HS-27A (cell line): ENCODE measurements at places on chromosomes 7 and 10.

- DNase-seq: no peak
Observed at GRCh38 chr7:39592586-39592985, 26.4 kb downstream of the YAE1 start.

DNA sequence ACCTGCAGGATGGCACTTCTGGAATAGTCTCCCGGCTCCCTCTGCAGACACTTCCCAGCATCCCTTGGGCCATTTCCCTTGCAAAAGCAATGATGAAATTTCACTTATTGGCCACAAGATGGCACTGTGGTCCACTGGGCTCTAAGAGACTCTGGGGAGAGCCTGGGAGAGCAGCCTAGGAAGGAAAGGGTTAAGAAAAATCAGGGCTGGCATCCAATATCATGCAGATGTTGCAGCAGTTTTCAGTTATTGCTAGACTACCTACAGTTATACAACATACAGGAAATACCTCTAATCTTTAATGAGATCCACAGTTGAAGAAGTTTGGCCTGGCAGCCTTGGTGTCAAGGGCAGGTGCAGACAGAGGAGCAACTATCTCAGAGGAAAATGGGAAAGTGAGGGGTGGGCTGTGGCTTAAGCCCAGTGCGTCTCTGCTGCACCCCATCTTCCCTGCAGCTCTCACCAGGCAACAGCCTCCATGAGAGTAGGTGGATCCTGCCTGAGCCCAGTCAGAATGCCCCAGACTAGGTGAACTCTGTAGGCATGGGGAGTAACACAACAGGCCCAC, 100.2 kb upstream of the PRSS58 start:
- peak; percentile 51 for DNase-seq

GRCh38 chr7:144407266-144407931, 3.9 kb upstream of the NOBOX start:
- DNase-seq: no peak

- no peak for DNase-seq
Observed at GRCh38 chr10:34575882-34576281, 239.2 kb downstream of the PARD3 start.

DNA sequence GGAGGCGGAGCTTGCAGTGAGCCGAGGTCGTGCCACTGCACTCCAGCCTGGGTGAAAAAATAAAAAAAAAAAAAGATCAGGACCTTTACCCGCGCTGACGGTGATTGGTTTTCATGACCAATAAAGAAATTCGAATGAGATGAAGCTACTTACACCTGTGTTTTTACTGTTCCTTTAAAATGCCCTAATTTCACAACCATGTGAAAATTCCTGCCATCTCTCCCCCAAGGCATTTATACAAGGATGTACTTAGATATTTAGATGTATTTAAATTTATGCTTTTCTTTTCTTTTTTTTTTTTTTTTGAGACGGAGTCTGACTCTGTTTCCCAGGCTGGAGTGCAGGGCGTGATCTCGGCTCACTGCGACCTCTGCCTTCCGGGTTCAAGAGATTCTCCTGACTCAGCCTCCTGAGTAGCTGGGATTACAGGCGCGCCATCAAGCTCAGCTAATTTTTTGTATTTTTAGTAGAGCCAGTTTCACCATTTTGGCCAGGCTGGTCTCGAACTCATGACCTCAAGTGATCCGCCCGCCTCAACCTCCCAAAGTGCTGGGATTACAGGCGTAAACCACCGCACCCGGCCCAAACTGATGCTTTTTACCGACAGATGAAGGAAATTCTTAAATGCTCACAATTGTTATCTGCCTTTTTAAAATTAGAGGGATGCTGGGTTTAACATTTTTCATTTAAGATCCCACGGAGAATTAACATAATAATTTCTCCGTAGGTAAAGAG, 3.1 kb upstream of the PHYH start:
- no peak for DNase-seq

DNA sequence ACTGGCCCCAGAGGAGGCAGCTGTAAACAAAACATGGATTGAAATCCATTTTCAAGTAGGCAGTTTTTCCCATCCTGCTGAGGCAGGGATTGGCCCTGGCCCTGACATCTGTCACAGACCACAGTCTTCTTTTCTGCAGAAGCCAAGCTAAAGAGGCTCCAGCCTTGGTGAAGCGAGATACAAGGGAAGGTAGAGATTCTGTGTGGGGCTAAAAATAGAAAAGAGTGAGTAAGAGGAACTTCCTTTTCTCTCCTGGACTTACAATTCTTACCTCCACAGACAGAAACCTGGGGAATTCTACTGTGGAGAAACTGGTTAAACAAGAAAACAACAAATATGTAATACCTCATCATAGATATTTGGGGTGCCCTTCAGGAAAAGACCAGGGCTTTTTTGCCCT, 624.8 kb upstream of the FZD8 start:
- no peak for DNase-seq

DNA sequence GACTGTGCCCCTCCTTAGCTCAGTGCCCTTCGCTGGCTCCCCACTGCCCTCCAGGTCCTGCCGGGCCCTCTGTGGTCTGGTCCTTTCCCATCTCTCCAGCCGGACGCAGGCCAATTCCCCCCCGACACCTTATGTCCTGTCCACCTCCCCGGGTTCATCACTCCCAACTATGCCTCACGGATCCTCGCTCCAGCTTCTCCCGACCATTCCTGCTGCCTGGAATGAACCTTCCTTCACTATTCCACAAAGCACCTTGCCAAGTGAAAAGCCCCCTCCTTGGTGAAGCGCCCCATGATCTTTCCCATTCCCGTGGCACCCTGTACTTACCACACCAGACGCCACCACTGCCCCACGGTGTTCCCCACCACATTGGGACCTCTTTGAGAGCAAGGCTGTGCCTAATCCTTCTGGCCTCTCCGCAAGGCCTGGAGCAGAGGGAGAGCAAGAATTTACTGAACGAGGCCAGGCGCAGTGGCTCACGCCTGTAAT, 47.2 kb downstream of the TMEM270 start:
- no peak for DNase-seq

- DNase-seq: no peak
Observed at GRCh38 chr10:48306870-48307710, 613 bp downstream of the MAPK8 start.

- no peak for DNase-seq
Observed at GRCh38 chr10:36704124-36704523, 421.3 kb upstream of the ANKRD30A start.

DNA sequence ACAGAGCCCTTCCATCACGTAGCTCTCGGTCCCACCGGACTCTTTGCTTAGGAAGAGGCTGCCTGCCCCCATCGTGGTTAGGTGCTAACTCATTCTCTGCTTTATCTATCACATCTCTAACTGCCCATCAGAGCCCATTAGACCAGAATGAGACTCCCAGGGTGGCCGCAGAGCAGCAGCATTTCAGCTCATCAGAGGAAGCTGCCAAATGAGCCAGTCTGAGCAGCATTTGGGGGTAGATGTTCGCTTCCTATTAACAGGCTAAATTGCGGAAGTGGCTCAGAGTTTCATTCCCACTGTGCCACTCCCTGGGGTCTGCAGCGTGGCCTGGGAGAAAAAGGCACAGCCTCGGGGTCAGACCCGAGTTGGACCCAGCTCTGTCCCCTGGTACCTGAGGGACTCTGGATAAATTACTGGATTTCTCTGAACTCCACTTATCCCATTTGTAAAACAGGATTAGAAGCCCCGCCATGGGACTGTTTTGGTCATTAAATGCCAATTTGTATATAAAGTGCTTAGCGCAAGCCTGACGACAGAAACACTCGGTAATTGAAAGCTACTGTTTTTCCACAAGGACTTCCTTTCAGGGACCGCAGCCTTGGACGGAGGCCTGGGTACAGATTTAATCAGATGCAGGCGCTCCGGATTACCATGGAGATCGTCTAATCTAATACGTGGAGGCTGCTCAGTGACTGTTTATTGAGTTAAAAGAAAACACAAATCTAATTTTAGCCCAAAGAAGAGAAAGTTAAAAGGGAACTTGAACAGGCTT, 73.8 kb upstream of the PRLHR start:
- no peak for DNase-seq

GRCh38 chr10:48215486-48216203, 58.9 kb downstream of the FRMPD2 start:
- no peak for DNase-seq

DNA sequence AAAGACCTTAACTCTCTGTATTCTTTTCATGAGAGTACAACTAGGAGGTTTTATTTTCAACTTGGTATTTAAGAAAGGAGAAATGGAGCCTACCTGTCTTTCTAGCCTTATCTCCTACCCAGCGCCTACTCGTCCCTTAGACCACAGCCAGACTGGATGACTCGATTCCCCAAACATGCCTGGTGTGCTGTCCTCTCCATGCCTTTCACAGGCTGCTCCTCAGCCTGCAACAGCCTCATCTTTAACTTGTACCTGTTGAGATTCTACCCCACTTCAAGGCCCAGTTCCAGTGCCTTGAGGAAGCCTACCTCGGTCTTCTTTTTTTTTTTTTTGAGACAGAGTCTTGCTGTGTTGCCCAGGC, 29.4 kb downstream of the CPA1 start:
- no peak for DNase-seq

GRCh38 chr10:97763947-97764346, 7.9 kb downstream of the SFRP5 start:
- DNase-seq: no peak

DNA sequence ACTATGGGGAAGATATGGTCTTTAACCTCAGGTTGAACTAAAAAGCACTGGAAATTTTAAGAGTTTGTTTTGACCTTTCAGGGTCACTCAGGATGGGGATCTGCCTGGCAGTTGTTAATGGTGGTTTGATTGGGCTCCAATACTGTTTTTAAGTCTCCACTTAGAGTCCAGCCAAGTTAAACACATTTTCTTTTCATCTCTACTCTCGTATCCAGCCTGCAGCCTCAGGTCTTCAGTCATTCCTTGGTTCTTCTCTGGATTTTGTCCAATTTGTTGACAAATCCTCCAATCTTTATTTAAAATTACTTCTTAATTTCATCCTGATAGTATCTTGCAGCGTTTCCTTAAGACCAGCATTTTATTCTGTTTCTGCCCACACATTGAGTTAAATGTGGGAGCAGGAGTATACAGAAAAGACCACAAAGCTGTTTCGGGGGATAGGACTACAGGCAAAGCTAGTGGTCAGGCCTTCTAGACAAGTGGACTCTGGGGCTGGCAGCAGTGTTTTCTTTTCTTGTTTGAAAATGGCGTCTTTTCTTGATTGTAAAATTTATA, 133.2 kb upstream of the INHBA start:
- no peak for DNase-seq
